ENCODE measurements at places on chromosomes 2 and 18.

DNA sequence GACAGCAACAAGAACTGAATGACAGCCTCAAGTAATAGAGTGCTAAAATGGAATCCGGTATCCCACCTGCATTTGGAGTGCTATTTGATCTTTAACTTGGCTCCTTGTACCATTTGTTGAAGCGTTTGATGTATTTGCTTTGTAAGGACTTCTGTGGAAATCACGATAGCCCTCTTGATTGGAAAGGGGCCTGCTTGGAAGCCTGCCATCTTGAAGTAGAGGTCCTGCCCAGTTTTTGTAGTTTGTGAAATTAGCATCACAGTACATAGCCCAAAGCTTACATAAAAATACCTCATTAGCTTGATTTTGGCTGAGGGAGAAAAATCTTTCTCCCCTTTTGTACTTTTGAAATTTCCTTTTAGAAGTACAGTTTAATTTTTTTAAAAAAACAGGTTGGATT, 2.7 kb downstream of the CDCA7 start:
- DNase-seq = peak; percentile 84

DNA sequence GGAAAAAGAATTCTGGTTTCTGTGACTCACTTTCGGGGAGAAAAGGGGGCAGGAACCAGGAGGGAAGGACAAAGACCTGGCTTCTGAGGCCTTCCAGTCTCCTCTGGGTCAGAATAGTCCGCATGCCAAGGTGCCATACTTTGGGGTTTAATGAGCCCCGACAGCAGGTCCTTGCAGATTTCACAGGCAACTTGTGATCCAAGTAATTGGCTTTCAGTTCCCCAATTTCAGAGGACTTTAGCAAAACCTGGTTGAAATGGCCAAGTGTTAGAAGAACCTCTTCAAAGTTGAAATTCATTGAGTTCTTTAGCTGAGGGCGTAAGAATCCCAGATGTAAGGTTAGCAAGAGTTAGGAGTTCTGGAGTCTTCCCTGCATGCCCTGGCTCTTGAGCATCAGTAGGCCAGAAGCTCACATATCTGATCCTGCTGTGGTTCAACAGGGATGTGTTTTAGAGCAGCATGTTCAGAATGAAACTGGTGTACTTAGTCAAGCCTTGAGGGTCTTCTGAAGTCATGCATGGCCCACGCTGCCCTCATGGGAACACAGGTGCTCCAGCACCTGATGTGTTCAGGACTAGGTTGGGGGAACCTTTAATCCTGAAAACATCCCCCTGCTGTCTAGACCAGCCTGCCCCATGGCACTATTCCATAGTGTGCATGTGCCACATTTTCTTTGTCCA, 143.0 kb downstream of the NUP35 start:
- no peak for DNase-seq

- no peak for DNase-seq
Observed at GRCh38 chr2:28322456-28322855, 70.2 kb upstream of the FOSL2 start.

DNA sequence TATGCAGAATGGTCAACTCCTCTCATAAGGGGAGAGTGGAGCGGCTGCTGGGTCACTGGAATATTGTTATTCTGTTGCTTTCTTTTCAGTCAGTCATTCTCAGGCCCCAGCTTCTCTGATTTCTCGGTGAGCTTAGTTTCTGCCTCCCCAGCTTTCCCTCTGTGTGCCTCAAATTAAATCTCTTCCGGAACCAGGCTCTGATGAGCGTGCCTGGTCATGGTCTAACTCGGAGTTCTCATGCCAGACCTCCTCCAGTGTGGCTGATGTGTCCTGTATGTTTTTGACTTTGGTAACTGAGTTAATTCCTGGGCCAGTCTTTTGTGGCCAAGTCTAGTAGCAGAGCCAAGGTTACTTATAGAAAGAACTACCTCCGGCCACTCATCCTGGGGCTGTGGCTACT, 4.9 kb upstream of the STK11IP start:
- no peak for DNase-seq

GRCh38 chr2:43233218-43234212, 7.1 kb upstream of the ZFP36L2 start:
- no peak for DNase-seq

- DNase-seq = no peak
Observed at GRCh38 chr2:152617456-152618192, 99.6 kb downstream of the PRPF40A start.

DNA sequence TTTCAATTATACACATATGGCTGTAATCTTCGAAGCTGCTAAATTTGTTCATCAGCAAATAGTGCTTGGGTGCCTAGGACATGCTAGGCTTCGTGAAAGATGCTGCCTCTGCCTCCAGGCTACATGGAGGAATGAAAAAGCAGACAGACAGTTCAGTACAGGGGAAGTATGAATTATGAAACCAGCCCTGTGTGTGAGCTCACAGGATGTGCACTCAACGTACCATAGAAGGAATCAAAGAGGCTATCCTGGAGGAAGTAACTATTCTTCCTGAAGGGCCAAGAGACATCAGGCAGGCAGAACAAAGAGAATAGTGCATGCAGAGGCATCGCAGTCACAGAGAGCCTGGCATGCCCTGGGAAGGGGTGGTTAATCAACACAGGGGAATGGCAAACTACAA, 61.4 kb downstream of the DYM start:
- DNase-seq = no peak

GRCh38 chr2:157644776-157645175, 16.1 kb upstream of the ACVR1C start:
- no peak for DNase-seq

GRCh38 chr2:168456521-168457189, 583 bp downstream of the CERS6 start:
- peak; percentile 74 for DNase-seq

- no peak for DNase-seq
Observed at GRCh38 chr2:97741251-97741650, 27.9 kb downstream of the ZAP70 start.

DNA sequence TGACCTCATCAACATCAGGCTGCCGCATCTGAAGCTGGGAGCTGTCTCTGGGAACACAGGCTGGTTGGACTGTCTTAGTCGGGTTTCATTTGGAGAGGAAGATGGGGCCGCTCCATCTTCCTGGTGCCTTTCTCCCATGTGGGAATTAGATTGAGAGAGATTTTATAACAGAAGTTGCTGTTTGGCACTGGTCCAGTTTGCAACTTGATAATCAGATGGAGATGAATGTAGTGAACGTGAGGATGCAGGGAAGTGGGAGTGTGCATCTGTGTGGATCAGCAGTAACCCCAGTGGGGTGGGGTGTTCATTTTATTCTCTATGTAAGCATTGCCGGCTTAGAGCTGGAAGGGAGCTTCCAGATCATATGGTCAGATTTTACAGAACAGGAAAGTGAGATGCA, 250.9 kb downstream of the DCDC2C start:
- peak; percentile 16 for DNase-seq

GRCh38 chr2:215712871-215713790, 277.3 kb upstream of the FN1 start:
- no peak for DNase-seq

- DNase-seq = no peak
Observed at GRCh38 chr2:10764096-10764785, 42.8 kb downstream of the ATP6V1C2 start.

- no peak for DNase-seq
Observed at GRCh38 chr2:163213661-163214081, 375.1 kb upstream of the KCNH7 start.

DNA sequence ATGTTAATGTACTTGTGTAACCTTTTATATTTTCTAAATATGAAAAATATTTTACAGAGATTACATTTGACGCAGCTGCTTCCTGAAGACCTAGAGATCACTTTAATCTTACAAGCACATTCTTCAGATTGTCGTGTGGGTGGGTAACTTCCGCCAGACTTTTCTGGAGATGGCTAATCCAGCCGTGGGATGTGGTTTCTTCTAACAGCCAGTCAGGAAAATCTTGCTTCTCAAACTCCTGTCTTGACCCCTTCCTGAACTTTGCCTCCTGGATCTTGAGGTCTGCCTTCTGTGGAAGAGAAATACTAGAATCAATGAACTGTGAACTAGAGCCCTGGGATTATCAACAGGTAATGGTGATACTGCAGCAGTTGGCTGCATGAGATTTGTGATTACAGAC, 401.6 kb upstream of the TNP1 start:
- DNase-seq = no peak

DNA sequence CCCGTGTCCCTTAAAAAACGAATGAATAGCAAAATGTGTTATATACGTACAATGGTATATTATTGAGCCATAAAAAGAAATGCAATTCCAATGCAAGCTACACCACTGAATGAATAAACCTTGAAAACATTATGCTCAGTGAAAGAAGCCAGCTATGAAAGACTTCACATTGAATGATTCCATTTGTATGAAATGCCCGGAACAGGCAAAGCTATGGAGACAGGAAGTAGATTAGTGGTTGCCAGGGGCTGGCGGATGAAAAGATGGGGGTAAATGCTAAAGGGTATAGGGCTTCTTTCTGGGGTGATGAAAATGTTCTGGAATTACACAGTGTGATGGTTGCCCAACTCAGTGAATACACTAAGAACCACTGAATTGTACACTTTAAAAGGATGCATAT, 113.3 kb downstream of the NOL10 start:
- no peak for DNase-seq

- DNase-seq = no peak
Observed at GRCh38 chr2:14524803-14525080, 107.8 kb upstream of the LRATD1 start.

- no peak for DNase-seq
Observed at GRCh38 chr18:31030574-31031278, 11.8 kb downstream of the DSC3 start.

DNA sequence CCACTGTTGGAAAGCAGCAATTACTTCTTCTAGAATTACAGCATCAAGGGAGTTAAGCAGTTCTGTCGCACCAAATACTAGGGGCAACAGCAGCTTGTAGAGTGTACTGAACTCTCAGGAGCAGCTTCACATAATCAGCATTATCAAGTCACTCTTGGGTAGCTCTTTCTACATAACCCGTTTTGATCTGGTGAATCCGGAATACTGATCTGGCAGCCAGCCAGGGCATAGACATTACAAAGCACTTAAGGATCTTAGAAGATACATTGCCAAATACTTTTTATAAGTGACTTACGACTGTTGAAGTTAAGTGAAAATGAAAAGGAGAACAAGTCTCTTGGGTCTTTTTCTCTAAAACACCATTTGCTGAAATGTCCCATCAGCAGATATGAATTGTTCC, 73.2 kb upstream of the NETO1 start:
- DNase-seq = peak; percentile 13

DNA sequence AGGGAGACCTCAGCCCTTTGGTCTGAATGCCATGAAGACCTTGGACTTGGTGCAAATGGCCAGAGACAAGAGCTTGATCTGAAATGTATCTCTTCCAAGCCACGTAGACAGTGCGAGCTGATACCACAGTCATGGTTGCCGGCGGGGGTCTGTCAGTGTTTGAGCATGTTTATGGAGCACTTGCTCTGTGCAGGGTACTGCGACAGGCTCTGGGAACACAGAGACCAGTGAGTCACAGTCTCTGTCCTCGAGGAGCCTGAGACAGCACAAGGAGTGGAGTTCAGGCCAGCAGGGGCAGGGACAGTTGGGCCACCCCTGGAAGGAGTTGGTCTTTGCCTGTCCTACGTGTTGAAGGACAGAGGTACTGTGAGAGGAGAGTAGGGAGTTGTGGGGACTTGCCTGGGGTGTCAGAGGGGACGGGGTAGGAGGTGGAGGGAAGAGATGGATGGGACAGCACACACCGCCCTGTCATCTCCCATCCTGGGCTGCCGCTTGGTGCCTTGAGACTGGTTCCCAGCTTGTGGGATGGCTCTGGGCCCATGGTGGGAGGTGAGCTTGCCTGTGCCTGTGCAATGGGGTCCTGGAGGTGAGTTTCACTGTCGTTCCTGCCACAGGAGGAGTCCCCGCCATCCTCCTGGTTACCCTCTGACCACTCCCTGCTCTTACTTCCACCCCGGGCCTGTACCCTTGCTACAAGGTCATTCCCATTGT, 39.5 kb downstream of the ATP6V1C2 start:
- DNase-seq = no peak

DNA sequence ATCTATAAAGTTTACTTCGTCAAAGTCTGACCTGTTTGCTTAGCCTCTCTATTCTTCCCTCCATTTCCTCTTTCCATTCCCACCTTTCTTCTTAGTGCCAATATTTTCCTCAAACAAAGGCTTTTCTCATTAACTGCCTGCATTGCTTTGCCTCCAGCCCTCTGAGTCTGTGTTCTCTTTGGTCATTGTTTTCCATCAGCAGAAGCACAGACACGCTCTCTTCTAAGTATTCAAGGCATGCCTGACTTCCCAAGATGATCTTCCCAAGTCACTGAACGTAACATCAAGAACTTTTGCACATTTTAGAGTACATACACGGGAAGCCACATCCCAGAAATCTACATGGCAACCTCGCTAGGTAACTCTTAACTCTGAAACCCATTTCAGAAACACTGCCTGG, 32.6 kb upstream of the ANXA4 start:
- no peak for DNase-seq

GRCh38 chr18:79567481-79568147, 112.0 kb upstream of the CTDP1 start:
- no peak for DNase-seq

GRCh38 chr18:49432602-49433001, 27.8 kb downstream of the DYM start:
- no peak for DNase-seq

GRCh38 chr2:149029307-149029965, 9.1 kb upstream of the LYPD6B start:
- DNase-seq = no peak

GRCh38 chr18:44035554-44035953, 645.1 kb upstream of the SETBP1 start:
- DNase-seq = no peak

DNA sequence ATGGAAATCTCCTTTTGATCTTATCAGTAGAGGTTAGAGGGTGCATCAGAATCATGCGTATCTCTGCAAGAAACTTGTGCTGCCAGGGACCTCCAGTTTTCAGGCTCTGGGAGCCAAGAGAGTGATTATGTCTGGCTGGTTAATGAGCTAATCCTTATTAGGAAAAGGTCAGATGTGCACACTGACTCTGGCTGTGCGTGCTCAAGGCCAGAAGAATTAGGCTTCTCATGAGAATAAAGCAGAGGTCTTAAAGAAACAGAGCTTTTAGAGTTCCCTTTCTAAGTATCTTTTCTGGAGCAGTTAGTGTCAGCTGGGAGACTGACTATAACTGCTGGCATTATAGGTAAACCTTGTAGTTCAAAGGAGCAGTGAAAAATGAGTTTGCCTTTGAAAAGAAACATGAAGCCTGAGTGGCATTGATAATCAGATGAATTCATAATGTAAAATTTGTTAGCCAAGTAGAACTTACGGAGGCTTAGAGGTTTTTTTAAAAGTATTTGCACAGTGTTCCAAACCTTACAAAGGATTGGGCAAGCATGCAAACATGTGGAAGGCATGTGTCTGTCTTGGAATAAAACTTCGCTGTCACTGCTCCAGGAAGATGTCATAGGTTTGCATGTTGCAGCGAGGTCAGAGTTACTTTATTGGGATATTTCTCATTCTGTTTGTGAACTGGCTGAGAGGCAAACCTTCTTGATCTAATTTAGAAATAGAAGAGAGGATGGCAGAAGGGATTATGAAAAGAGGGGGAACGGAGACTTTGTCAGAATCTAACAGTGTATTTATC, 151.7 kb downstream of the ARHGAP28 start:
- DNase-seq = no peak

Data from NCI-H1105 treated with DMSO at 0.1 percent for 48 hours (cell line).